Karpas-422 (cell line): ENCODE measurements at places on chromosomes 4 and X. TPM values are rescaled to one million over a fixed set of nuclear protein-coding genes. Genes with fewer than 3 reads are reported as not detected.
A peak's percentile ranks its signal among the peaks of the same experiment; 100 is the strongest.

DNA sequence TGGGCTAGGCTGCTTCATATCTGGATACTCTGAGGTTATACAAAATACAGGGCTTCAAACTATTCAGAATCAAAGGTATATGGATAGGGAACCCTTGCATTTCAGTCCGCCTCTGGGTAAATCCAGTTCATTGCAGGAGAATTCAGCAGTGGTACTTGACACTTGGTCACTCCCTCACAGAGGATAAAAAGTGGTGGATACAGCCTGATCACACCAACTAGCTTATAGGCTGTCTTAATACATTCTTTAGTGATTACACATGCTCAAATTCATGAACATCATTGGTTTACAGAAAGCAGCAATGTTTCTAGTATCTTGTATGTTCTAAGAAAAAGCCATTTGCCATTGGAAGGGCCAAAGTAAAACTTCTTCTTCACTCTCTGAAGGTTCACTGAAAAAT, 104.8 kb upstream of the PDE5A start:
- no peak for DNase-seq

DNA sequence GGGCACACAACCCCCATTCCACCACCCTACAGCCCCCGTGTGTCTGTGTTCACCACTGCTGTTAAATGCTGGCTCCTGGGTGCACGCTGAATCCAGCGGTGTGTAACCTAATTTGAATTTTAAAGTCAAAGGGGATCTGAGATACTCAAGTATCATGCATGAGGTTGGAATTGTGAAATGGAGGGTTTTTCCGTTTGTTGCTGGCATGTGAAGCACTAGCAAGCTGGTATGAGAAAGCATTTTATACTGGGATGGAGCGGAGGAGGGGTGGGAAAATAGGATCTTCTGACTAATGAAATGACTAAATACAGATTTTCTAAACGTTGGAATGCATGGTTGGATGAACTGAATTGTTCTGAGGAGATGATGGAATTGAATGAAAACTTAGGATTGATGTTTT, 36.9 kb upstream of the FAT1 start:
- DNase-seq: peak; percentile 78

GRCh38 chr4:55758066-55758465, 61.5 kb upstream of the EXOC1L start:
- DNase-seq: no peak

DNA sequence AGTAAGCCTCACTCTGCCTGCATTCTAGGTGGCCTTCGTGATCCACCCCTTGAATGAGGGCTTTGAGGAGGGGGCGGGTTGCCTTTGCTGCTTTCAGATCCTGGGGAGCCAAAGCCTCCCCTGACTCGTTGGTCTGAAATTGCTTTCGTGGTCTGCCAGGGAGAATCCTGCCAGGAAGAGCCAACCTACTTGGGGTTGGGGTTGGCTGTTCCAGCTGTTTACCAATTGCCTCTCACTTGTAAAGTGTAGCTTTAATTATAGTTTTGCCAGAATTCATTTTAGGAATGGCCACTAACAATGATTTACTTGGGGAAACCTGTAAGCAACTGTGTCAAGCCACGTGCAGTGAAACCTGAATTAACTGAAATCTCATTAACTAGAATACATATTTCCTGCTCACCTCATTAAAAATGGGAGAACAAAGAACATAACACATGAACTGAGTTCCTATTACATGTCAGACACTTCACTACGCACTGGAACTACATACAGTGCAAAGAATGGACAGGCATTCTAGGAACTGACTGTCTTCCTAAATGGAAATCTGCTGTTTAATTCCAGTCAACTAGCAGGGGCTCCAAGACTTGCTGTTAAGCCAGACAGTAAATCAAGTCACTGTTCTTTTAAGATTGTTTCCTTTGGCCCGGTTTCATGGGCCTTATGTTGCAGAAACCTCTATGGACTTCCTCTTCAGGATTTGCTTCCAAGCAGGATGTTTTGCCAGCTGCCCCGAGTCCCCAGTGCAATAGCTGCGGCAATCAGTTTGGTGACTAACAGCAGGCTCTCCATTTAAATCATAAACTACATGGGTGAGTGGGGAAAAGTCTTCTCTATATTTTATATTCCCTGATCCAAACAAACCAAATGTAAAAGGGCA, 16.4 kb upstream of the NKRF start:
- DNase-seq: no peak

DNA sequence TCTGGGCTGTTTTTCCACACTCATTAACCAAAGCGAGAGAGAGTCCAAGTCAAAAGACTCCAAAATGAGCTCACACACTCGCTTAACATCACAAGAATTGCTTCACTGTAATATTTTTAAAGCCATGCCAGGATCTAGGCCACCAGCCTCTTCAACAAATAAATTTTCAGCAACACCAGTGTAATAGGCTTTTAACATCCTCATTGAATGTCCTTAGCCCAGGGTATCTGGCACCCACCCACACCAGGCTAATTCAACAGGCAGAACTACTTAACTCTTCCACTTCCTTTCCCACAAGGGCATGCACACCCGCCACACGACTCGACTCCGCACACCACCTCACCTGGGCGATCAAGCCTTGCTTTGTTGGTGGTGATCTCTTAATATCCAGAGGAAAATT, 34.2 kb downstream of the FAT1 start:
- no peak for DNase-seq

GRCh38 chr4:63090641-63091040, 1318.6 kb downstream of the TECRL start:
- no peak for DNase-seq

DNA sequence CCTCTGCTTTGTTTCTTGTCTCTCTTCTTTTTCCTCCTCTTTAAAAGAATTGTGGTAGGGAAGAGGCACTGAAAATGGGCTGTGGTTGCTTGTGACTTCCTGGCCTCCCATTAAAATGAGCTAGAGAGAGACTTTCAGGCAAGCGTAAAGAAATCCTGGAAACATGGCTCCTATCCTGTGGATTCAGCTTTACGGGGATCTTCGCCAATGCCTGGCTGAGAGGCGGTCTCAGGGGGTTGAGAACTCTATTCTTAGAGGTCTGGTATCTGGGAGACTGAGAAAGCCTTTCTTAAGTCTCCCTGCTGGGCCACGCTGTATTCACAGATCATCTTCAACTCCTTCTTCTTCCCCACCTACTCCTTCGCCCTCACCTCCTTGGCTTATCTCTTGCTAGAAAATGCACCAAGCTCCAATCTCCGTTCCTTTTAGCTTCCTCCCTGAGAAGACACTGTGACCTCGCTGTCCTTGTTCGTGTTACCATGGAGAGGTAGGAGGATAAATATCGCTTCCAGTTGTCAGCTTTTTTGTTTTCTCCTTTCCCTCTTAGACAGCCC, 542 bp upstream of the KLF8 start:
- DNase-seq: no peak

DNA sequence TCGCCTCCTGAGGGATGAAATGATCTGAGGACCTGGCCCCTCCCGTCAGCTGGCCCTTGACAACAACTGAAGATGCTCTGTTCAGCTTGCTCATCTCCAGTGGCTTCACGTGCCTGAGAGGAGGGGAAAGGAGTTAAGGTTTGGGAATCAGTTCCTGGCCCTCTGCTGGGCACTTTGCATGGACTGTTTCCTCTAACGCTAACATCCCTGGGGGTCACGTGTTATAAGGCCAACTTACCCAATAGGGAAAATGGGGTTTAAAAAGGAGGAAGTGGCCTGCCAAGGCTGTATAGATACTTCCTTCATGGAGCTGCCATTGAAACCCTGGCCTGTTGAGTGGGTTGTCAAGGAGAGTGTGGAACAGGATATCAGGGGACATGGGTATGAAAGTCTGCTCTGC, 65.6 kb downstream of the OR13H1 start:
- DNase-seq: no peak

DNA sequence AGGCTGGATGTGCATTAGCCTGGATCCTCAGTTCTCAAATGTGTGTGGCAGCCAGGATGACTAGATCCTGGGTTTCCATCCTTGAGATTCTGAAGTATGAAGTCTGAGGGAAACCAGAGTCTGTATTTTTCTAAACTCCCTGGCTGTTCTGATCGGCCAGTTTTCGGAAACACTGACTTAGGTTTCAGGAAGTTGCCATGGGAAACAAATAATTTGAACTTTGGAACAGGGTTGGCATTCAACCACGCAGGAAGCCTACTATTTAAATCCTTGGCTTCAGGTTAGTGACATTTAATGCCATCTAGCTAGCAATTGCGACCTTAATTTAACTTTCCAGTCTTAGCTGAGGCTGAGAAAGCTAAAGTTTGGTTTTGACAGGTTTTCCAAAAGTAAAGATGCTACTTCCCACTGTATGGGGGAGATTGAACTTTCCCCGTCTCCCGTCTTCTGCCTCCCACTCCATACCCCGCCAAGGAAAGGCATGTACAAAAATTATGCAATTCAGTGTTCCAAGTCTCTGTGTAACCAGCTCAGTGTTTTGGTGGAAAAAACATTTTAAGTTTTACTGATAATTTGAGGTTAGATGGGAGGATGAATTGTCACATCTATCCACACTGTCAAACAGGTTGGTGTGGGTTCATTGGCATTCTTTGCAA, 67.6 kb downstream of the PDGFRA start:
- DNase-seq: no peak

- no peak for DNase-seq
Observed at GRCh38 chr4:112377171-112377570, 80.0 kb downstream of the ALPK1 start.

GRCh38 chr4:127732623-127733328, 2.6 kb downstream of the SLC25A31 start:
- DNase-seq: peak; percentile 85

DNA sequence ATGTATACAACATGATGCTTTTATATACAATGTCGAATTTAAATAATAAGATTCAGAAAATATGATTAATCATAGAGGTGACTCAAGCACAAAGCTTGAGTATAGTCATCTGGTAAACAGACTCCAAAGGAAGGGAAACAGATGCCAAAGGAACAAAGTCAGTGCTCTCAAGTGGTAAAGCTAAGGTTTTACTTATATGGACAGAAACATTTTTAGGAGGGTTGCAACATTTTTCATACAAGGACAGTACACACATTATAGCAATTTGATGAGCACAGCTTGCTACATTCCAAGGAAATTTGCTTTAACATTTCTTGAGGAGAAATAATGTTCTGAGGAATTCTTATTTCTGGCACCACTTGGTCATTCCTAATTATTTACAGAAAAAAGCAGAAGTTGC, 333.4 kb upstream of the AADAT start:
- DNase-seq: no peak

GRCh38 chrX:49120091-49120490, 3.4 kb downstream of the GPKOW start:
- no peak for DNase-seq

GRCh38 chr4:7799736-7800135, 139.9 kb downstream of the AFAP1 start:
- DNase-seq: no peak

DNA sequence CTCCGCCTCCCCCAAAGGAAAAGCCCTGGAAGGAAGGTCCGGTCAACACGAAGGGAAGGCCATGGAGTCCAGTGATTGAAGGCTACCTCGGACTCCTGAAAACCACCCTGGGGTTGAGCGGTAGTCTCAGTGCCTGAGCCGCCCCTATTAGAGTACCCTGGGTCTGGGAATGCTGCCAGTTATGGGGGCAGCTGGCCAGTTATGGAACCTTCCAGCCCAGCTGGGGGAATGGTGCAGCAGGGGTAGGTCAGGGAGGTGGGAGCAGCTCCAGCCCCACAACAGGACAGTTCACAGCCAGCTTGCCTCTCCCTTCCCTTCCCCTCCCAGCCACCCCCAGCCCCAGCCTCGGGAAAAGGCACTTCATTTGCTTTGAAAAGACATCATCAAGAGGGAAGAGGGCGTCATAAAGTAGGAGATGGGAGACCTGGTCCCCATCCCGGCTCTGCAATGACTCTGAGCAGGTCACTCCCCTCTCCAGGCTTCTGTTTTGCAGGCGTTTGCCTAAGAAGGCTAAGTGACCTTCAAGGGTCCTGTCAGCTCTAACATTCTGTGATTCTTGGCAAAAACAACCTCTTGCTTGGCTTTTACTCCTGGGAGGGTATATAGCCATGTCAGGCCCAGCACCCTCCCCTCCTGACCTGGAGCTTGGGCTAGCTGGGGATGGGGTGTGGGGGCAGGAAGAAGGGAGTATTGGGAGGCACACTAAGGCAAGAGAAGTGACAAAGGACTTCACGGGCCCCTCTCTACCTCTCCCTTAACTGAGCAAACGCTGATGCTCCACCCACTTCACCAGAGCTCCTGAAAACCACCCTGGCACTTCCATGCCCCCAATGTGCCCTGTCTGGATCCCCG, 8.0 kb downstream of the APLN start:
- DNase-seq: no peak

DNA sequence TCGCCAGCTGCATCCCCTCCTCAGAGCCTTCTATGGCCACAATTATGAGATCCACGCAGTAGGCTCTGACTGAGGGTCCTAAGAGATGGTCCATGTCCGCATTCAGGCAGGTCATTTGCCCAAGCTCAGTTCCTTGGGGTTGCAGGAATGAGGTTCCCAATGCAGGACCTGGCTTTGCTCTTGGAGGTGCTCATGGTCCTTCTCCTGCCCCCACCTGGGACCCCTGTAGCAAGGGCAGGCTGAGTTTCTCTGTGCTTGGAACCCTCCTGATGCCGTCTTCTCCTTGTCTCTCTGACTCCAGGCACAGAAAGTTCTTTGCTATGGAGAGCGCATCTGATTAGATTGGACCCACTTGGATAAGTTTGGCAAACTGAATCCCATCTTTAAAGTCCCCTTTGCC, 16.5 kb upstream of the SHOX start:
- no peak for DNase-seq

- no peak for DNase-seq
Observed at GRCh38 chr4:17060230-17060629, 161.8 kb upstream of the LDB2 start.

The RADX gene
- 18.4 and 22.7 TPM in 2 replicates for total RNA-seq

The COL25A1 gene
- 0.32 TPM in 1 of 2 replicates, not detected in the other for total RNA-seq

The GPR82 gene
- 0.07 TPM in 1 of 2 replicates, not detected in the other for total RNA-seq

The N4BP2 gene
- total RNA-seq: 14.7 and 20.7 TPM in 2 replicates

The RAB40A gene
- 0.11 and 0.15 TPM in 2 replicates for total RNA-seq

The GSX2 gene
- total RNA-seq: 9.5 and 23.9 TPM in 2 replicates

The TSPYL2 gene
- 44.6 and 68.5 TPM in 2 replicates for total RNA-seq

The MAGEB17 gene
- total RNA-seq: not detected in 2 replicates

The RTL5 gene
- 0.07 TPM in 1 of 2 replicates, not detected in the other for total RNA-seq
